Common myeloid progenitor, CD34-positive (primary cell): ENCODE measurements at places on chromosomes 5 and 9.

DNA sequence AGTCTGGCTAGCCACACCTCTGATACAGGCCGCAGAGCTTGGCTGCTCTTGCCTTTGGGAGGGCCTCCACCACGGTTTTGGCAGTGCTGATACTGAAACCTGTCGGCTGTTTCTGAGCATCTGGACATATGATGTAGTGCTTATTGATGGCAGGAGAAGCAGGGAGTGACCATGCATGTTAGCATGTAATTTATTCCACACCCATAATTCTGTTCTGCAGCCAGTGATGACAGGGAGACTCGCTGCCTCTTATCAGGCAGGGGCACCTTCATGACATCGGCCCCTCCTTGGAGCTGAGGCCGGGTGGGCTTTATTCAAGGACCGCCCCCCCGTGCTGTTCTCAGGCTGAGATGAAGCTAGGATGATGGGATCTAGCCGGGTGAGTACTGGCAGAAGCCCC lies 49.0 kb downstream of the OLFM1 start:
- no peak for DNase-seq

DNA sequence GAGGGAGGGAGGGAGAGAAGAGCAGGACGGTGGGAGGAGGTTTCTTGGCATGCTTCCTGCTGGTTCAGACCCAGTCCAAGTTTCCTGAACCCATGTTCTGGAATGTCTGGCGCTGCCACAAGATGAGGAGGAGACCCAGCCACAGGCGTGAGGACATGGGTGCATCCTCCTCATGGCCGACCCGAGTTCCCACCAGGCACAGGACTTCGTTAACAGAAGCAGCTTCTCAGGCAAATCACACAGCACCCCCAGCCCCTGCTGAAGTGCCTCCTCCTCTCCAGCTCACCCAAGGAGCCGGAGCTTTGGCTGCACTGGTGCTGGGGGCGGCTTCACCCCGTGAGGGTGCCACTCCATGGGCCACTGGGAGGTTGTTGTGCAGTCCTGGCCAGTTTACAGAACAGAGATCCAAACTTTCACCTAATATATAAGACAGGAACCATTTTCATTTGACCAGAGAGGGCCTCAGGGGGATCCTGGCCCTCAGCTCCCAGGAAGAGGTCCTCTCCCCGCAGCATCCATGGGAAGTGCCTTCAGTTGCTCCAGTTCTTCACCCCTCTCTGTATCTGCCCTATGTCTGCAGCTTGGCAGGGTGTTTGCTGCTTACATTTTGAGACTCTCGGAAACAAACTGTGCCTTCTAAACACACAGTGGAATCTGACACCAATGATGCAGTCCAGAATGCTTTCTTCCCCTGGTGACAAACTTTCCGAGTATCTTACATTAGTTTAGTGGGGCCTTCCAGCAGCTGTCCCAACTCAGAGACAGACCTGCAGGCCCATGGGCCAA lies 10.2 kb upstream of the NKD2 start:
- no peak for DNase-seq

- DNase-seq: no peak
Measured at GRCh38 chr5:128662997-128663396, 125.0 kb upstream of the FBN2 start.

DNA sequence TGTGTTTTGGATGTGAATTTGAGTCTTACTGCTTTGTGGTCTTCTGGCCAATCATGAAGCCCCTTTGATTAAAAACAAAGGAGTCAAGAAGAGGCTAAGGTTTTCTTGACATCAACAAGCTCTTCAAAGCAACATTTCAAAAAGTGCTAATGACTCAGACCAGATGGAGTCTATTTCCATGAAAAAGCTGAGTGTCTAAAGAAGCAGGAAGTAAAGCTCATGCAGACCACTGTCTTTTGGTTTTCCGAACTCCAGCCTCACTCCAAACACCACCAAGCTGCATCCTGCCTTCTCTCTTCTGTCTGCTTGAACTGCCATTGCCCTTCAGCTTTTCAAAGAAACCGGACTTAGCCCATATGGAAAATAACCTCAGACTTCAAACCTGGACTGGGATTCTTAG lies 115.2 kb downstream of the PRDM6 start:
- DNase-seq: no peak

GRCh38 chr9:133848471-133849109 lies 110.4 kb upstream of the SARDH start:
- DNase-seq: no peak

GRCh38 chr5:178196281-178196812 lies 8.0 kb upstream of the HNRNPAB start:
- no peak for DNase-seq

DNA sequence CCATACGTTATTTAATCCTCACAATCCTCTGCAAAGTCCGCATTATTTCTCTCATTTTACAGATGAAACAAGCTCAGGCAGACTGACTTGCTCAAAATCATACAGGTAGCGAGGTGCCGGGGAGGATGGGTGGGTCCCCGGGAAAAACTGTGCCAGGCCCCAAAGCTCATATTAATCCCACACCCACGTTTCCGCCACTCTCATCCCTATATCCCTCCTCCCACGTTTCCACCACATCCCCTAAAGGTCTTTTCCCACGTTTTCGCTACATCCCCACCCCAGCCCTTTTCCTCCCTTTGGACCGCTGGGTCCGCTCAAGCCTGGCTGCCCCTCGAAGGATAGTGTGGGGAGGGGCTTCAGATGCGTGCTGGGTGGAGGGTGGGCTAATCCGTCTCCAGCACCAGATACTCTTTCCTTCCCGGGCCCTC lies 434 bp upstream of the FSD1L start:
- DNase-seq: peak; percentile 18

GRCh38 chr9:88818495-88819201 lies 172.6 kb upstream of the S1PR3 start:
- DNase-seq: no peak

- DNase-seq: peak; percentile 40
Measured at GRCh38 chr5:119417891-119418605, 34.2 kb upstream of the HSD17B4 start.

- DNase-seq: no peak
Measured at GRCh38 chr5:125232779-125233230, 486.4 kb upstream of the ZNF608 start.

DNA sequence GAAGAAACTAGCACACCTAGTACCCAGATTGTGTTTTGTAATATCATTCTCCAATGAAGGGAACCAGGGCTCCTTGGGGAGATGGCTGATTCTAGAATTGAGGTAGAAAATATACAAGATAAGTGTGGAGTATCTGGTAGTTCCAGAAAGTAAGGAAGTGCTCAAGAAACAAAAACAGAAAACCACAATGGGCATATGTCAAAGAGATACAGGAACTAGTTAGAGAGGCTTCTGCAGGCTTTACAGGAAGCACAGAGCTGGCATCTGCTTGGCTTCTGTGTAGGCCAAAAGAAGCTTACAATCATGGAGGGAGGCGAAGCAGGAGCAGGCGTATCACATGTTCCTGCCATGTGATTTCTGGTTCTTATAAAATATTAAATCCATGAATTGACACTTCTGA lies 105.7 kb upstream of the TMEM161B start:
- DNase-seq: no peak

GRCh38 chr5:65570598-65571226 lies 7.6 kb downstream of the PPWD1 start:
- no peak for DNase-seq

- DNase-seq: no peak
Measured at GRCh38 chr5:85920984-85921383, 696.8 kb upstream of the COX7C start.

GRCh38 chr9:26157411-26157810 lies 479.2 kb upstream of the TUSC1 start:
- no peak for DNase-seq

DNA sequence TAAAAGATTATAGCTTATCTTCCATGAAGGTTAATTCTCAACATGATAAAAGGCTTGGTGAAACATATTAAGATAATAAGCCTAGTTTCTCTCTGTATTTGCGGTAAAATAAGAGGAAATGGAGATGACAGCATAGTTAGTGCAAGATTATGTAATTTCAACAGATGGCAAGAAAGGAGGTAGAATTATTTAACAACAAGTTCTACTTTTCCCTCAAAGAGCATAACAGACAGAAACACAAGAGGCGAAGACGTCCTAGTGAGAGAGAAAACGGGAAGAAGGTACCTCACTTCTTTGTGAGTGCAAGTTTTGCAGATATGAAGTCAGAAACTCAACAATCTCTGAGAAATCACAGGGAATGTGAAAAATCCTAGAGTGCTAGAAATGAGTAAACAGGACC lies 144.8 kb upstream of the ADCY2 start:
- DNase-seq: peak; percentile 72

DNA sequence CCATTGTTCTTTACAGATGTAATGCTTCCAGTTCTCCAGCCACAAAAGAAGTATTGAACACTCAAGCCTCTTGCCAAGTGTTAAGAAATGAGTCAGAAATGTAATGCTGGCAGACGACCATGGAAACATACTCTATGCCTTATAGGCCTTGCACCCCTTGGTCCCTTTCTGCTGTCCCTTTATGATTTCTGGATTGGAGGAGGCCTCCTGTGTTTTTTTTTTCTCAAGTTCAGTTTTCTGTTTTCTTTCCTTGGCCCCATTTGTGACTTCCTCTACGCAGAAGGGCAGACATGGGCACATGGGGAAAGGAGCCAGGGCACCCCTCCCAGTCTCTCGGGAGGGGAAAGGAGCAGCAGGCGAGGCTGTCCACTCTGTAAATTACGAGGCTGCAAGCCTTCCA lies 53.4 kb downstream of the SNX18 start:
- DNase-seq: no peak

GRCh38 chr5:76403766-76404222 lies 709 bp downstream of the IQGAP2 start:
- DNase-seq: peak; percentile 79

- DNase-seq: no peak
Measured at GRCh38 chr5:179799644-179799973, 5.8 kb downstream of the LTC4S start.

- DNase-seq: no peak
Measured at GRCh38 chr5:170597109-170597751, 93.4 kb downstream of the KCNIP1 start.

- DNase-seq: no peak
Measured at GRCh38 chr5:59685191-59685530, 208.4 kb downstream of the PDE4D start.

GRCh38 chr9:82504620-82505019 lies 516.0 kb downstream of the SPATA31D1 start:
- no peak for DNase-seq

- DNase-seq: no peak
Measured at GRCh38 chr5:154571325-154572035, 93.5 kb upstream of the HAND1 start.

DNA sequence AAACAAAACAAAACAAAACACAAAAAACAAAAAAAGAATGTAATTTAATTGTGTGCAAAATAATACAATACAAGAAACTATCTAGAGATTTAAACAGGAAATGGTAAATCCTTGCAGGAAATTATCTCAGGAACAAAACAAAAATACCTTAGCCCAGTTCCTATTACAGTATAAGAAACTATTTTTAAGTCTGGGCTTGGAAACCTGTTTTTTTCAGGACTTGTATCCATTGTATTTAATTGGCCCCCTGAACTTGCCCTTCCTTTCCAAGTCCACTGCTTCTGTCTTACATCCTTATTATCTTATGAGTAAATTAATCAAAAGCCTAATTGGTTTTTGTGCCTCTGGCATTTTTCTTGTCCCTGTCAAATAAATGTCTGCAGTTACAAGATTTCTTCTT lies 48.5 kb downstream of the ST8SIA4 start:
- DNase-seq: no peak

GRCh38 chr9:126015424-126015823 lies 268.3 kb downstream of the PBX3 start:
- no peak for DNase-seq

DNA sequence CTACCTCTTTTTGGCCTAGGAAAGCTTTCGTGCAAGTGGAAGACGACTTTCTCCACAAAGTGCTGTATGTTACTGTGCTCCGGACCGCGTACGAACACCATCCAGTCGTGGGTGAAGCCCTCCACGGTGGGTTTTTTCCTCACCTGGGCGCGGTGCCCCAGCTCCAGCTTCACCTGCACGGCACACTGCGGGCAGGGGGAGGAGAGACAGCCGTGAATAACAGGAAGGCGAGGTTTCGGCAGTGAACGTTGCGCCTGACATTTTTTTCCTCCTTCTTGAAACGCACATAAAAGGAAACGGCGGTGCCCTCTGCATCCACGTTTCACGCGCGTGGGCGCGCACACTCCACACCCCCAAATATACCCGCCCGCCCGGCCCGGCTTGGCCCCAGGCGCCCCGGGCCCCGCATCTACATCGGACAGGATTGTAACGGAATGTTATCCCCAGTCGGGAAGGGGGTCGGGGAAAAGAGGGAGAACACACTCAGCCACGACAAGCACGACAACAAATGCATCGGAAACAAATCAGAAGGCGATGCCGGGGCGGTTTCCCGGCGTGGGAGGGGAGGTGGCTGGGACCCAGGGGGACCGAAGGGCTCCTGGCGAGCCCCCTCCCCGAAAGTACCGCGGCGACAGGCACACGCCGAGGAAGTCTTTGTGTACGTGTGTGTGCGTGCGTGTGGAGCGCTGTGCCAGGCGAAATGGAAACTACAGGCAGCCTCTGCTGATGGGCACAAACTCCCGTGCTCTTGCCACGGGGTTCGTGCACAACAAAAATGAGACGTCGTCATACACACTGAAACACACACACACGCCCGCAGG lies 1.4 kb downstream of the MLLT3 start:
- DNase-seq: peak; percentile 51

GRCh38 chr5:89301321-89302025 lies 418.5 kb upstream of the MEF2C start:
- no peak for DNase-seq

DNA sequence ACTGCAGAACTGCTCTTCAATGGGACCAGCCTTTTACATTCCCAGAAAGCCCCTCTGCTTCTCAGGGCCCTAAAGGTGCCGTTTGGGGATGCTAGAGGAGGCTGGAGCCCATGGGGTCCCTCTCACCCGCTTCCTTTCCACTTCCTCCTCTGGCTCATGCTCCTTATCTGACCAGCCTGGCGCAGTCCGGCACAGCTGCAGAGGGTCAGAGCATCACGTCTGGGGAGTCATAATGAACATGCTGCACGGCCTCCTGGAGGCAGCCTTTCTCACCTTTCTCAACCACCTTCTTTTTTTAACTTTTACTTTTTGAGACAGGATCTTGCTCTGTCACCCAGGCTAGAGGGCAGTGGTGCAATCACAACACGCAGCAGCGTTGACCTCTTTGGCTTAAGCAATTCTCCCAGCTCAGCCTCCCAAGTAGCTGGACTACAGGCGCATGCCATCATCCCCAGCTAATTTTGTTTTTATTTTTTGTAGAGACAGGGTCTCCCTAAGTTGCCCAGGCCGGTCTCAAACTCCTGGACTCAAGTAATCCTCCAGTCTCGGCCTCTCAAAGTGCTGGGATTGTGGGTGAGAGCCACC lies 15.1 kb upstream of the TCF7 start:
- no peak for DNase-seq

DNA sequence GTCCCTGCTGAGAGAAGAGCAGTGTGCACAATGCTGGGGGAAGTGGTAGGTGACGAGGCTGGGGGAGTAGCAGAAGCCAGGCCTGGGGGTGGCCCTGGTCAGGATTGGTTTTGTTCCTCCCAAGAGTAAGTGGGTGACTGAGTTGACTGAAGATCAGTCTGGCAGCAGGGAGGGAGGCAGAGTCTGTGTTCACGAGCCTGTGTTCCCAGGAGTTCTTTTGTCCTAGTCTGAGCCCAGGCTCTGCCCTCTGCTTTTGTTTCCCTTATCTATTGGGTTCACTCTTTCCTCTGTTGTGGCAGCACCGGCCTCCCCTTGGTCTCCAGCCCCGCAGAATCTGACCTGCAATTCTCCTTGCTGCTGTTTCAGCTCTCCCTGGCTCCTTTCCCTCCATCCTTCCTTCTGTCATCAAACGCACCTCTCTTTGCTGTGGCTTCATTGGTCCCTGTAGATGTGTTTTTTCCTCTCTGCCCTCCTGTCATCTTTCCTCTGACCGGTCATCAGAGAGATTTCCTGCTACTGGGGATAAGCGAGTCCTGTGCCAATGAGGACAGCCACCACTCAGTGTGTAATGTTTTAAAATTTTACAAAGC lies 607.4 kb downstream of the KIF4B start:
- DNase-seq: no peak
